ENCODE measurements at places on chromosomes 1 and 21. TPM values are rescaled to one million over a fixed set of nuclear protein-coding genes. Genes with fewer than 3 reads are reported as not detected.

- DNase-seq, result no peak
These were observed 1.3 kb upstream of the CYB5R1 start for GRCh38 chr1:202968351-202968750.

AMY1B gene
- 0.18 TPM for polyA plus RNA-seq

DNA sequence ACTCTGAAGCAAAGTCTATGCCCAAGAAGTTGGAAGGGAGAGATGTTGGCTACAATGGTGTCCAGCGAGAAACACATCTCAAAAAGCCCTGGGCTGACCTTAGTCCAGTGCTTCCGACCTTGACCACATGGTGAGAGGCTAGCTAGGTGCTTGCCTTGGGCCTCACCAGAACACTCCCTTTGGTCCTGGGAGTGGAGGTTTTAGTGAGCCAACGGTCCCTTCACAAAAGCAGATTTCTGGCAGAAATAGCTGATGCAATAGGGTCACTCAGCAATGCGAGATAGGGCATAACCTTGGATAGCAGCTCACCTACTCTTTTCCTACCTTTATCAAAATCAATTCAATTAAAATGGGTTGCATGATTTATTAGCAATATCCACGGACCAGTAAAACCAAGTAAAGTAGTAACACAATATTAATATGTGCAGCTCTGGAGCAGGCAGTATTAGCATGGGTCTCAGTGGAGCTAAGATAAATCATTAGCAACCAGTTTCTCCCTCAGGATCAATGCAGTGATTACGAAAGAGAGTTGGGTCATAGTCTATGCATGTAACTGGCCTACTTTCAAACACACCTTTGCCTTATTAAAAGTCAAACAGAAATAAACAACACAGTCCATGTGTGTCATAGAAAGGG, 1.9 kb downstream of the SLC30A10 start:
- DNase-seq, result no peak

MUTYH gene
- polyA plus RNA-seq, result 55.7 TPM

GRCh38 chr1:24562625-24563024, 6.7 kb downstream of the NCMAP start:
- no peak for DNase-seq

MAP3K21 gene
- polyA plus RNA-seq, result 5.6 TPM

DNA sequence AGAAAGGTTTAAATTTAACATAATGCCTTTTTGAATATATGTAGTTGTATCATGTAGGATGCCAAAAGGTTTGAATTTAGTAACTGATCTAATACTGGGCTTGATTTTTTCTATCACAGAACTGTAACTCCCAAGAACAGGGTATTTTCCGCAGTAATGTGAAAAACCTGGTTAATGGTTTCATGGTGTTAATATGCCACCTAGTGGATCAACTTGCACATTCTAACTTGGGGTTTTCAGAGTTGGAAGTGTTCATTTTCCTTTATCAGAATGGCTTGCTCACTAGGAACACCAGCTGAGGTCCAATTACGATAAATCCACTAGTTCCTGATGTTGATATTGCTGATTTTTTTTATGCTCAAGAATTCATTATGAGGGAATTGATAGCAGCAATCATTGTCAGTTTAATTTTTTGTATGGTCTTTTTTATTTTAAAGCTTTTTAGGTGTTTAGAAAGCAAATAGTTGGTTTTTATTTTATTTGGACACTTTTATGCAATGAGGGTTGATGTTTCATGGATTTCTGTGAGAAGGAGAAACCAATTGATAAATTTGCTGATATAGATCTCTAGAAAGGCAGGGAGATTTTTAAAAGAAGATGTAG, 157.2 kb downstream of the PLA2G4A start:
- DNase-seq, result peak; percentile 70

MEGF6 gene
- polyA plus RNA-seq, result 15.1 TPM

DNA sequence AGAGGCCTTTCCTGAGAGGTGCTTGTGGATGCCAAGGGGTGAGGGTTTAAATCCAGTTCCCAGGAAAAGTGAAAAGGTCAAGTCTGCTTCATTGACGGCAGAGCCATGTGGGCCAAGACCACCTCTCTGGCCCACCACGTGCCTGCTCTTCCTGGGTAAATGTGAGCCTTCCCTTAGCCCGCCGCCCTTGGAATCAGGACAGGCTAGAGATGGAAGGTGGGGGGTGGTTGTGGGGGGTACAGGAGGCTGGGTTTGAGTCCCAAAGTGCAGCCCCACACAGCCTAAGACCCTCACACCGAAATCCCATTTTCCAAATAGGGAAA, 104.4 kb downstream of the EPHB2 start:
- no peak for DNase-seq

RCC1 gene
- 20.4 TPM for polyA plus RNA-seq

DNA sequence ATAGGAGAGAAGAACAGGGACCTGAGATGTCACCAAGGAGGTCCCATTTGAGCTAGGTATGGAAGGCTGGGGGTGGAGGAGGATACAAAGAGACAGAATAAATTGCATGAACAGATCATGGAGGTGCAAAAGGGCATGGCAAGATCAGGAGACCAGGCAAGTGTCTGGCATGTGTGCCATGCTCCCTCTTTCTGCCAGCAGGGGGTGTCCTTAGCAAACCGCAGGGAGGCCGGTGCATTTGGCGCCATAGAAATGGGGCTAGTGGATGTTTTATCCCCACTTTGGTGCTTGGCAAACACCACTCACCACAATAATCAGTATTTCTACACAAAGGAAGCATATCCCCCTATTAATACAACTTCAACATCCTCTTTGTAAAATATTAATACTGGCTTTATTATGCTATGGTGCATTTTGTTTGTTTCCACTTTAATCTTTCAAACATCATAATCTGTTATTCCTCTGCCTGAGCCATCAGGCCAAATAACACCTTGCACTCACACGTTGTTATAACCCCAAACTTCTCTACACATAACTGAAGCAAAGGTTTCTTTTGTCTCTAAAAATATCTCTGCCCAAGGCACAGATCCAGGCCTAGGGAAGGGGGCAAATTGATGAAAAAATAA, 25.9 kb downstream of the S100A6 start:
- no peak for DNase-seq

DNA sequence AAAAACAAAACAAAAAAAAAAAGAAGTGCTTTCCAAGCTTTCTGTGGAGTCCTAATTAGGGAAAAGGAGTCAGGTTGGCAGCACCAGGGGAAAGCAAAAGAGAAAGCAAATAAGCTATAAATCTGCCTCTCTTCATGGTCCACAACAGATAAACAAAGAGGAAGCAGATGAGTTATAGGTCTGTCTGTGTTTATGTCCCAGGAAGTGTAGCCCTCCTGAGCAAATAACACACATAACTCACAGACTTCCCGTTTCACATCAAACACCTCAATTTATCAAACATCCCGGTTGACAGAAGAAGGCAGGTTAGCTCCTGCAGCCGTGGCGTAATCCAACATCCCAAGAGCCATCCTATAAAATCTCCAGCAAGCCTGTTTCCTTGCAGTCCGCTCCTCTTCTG, 5.6 kb upstream of the SLC2A5 start:
- DNase-seq, result no peak

NBPF20 gene
- polyA plus RNA-seq, result 3.2 TPM

BARHL2 gene
- 3.8 TPM for polyA plus RNA-seq

DNA sequence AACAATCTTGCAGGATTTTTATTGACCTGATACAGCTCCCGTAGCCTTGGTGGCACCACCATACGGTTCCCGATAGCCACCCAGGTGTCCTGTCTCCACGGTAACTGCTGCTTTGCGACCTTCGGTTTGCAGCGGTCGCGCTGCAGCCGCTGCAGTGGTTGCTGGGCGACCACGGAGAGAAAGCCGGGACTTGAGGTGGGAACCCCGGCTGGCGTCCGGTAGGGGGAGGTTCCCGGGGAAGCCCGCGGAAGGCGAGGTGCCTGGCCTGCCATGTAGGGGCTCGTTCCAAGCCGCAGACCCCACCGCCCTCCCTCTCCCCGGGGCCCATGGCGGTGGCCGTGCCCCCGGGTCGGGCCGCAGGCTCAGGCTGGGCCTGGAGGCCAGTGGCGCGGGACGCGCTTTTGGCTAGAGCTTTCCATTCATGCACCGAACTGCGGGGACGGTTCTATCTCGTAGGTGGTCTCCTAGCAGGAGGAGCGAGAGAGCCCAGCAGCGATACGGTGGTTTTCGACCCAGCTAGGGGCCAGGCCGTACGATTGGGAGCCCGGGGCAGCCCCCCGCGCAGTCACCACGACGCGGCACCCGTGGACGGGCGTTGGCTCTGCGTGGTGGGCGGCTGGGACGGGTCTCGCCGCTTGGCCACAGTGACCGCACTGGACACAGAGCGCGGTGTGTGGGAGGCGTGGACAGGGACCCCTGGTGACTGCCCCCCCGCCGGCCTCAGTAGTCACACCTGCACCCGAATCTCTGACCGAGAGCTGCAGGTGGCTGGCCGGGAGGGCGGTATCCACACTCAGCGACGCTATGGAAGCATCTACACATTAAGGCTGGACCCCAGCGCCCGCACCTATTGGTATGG, at the start of gene KLHDC9:
Gene KLHDC9 (plus strand): TSS at position 152 of the 859 bp plus-strand sequence. CDS start 175 bp downstream, at position 327.
- DNase-seq, result peak; percentile 87

GRCh38 chr1:62237950-62238374, 43.3 kb downstream of the L1TD1 start:
- DNase-seq, result no peak

DNA sequence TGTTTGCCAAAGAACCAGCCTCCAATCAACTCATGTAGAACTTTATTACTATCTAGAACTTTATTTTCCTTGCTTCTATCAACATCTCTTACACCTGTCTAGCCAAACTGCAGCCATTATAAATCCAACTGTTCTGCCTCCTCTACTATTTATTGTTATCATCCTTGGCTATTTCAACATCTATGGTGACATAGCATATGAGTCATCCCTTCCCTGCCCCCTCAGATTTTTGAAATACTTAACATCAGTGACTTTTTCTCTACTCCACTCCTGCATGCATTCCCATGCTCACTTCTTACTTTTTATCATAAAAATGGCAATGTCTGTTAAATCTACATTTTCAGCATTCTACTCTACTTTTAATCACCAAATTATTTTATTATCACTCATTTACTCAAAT, 544.9 kb upstream of the NEGR1 start:
- DNase-seq, result no peak

DNA sequence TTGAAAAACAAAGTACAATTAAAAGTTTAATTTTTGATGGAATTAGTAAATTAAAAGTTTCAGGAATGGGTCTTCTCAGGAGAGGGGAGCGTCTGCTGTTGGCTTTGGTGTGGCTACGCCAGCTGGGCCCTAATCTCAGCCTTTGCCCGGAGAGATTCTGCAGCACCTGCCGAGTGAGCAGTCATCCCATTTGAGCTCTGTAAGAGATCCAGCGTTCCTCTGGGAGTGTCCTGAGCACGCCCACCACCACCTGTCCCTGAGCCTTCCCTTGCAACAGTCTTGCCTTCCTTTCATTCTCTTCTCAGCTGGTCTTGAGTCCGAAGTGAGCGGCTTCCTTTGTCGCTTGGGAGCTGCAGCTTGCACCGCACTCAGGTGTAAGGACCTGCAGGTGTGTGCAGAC, 263.1 kb downstream of the CAMTA1 start:
- DNase-seq, result no peak

KDF1 gene
- 0.24 TPM for polyA plus RNA-seq

- no peak for DNase-seq
These were observed 862 bp upstream of the PLEKHO1 start for GRCh38 chr1:150148837-150149270.

Measured in spinal cord (tissue), 10 donors.